ENCODE measurements at places on chromosomes 12 and 14. TPM values are rescaled to one million over a fixed set of nuclear protein-coding genes. Genes with fewer than 3 reads are reported as not detected.
A peak's percentile ranks its signal among the peaks of the same experiment; 100 is the strongest.

DNA sequence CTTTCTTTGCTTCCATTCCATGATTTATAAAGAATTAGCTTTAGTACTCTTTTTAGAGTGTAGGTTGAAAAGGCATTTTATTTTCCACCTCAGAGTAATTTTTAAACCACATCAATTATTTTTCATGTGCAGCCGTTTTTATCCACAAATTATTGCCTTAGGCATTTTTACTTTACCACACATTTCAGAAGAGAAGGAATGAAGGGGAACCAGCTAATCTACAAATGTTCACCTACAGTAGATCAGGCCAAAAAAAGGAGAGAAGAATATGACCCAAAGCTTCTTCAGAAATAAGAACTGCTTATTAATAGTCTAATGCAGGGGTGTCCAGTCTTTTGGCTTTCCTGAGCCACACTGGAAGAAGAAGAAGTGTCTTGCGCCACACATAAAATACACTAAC is 19.8 kb upstream of the NTN4 start:
- DNase-seq: no peak

DNA sequence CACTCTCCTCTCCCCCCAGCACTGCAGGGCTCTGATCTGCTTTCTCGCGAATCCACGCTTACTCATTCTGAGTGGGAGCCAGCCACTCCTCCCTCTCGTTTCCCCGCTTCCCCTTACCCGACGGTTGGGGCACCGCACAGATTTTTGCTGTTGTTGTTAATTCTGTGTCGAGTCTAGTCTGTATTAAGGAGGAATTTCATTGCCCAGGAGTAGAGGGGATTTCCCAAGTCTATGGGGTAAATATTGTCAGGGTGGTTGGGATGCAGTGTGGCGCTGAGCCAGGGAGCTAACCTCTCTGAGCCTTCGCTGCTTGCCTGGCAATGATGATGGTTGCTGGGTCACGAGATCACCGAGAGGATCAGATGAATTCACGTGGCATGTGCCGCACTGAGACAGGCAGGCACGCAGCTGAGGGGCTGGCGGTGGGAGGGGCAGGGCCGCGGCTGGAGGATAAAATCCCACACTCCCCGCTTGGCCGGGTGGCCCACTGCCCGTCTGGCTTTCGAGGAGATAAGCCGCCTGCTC is 18.5 kb downstream of the NCOR2 start:
- peak; percentile 56 for DNase-seq

GRCh38 chr12:64058541-64059265 is 163.4 kb downstream of the KICS2 start:
- no peak for DNase-seq

- no peak for DNase-seq
Measured at GRCh38 chr14:60532442-60532841, 23.5 kb downstream of the SIX6 start.

DNA sequence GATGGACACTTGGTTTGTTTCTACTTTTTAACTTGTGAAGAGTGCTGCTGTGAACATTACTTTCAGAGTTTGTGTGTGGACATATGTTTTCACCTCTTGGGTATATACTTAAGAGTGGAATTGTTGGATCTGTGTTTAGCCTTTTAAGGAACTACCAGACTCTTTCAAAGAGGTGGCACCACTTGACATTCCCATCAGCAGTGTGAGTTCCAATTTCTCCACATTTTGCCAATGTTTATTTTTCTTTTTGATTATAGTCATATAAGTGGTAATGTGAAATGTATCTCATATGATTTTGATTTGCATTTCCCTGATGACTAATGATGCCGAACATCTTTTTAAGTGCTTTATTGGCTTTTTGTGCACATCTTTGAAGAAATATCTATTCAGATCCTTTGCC is 44.8 kb downstream of the ARHGAP5 start:
- no peak for DNase-seq

DNA sequence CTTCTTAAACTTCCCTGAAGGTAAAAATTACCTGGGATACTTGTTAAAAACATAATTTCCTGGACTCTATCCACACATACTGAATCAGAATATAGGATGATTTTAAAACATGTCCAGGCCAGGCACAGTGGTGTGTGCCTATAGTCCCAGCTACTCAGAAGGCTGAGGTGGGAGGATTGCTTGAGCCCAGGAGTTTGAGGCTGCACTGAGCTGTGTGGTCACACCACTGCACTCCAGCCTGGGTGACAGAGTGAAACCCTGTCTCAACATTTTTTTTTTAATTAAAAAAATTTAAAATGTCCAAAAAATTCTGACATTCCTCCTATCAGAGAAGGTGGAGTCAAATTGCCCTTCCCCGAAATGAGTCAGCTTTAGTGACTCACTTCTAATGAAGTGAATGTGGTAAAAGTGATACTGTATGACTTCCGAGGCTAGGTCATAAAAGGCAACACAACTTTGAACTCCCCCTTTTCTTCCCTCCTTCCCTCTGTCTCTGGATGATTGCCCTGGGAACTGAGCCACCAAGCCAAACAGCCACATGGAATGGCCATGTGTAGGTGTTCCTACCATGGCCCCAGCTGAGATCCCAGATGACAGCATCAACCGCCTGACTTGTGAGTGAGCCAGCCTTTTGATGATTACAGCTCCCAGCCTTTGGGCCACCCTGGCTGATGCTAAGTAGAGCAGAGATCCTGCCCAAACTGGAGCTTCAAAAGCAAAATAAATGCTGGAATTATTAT is 36.3 kb downstream of the LIMA1 start:
- DNase-seq: no peak

GRCh38 chr12:67752226-67752732 is 103.7 kb downstream of the DYRK2 start:
- DNase-seq: no peak

DNA sequence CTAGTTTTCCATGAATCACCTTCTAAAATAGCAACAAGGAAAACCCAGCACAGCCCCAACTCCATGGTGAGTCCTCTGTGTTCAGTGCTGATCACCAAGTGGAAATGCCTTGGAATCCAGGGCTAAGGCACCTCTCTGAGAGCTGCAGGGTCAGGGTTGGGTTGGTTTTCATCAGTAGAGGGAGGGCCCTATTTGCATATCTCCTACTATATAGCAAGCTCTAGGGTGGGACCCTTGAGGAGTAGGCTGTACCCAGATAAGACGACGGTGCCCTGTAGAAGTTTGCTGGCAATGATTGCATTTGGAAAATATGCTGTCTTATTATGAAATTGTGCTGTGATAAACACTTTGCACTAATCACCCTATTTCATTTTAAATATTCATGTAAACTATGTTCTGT is 1011.8 kb downstream of the TMEM121 start:
- DNase-seq: no peak

GRCh38 chr12:56338308-56339157 is at the start of gene IL23A:
TSS of gene IL23A (plus strand) at chr12:56338884. CDS start at chr12:56339045, 161 bp downstream.
- peak; percentile 74 for DNase-seq

DNA sequence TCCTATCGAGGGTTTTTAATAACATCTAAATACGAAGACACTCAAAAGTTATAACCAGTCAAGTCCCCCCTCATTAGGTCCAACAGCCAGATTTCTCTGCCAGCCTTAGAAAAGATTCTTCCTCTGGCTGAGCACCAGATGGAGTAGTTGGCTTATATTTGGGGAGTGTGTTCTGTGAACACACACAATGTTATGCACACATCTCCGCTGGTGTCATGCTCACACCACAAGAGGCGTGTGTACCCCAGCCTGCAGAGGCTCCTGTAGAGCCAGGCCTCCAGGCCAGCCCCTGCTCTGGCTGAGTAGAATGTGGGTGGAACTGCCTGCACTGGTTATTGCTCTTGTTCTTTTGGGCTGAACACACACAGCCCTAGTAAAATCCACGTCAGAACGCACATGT is 64.0 kb downstream of the PIWIL1 start:
- peak; percentile 47 for DNase-seq

GRCh38 chr14:104751539-104752422 is 1.2 kb upstream of the SIVA1 start:
- peak; percentile 63 for DNase-seq

GRCh38 chr12:78712834-78713481 is 151.6 kb upstream of the SYT1 start:
- peak; percentile 24 for DNase-seq

GRCh38 chr12:84803661-84804060 is 108.9 kb downstream of the SLC6A15 start:
- no peak for DNase-seq

- no peak for DNase-seq
Measured at GRCh38 chr14:84234281-84234680, 1295.7 kb upstream of the FLRT2 start.

DNA sequence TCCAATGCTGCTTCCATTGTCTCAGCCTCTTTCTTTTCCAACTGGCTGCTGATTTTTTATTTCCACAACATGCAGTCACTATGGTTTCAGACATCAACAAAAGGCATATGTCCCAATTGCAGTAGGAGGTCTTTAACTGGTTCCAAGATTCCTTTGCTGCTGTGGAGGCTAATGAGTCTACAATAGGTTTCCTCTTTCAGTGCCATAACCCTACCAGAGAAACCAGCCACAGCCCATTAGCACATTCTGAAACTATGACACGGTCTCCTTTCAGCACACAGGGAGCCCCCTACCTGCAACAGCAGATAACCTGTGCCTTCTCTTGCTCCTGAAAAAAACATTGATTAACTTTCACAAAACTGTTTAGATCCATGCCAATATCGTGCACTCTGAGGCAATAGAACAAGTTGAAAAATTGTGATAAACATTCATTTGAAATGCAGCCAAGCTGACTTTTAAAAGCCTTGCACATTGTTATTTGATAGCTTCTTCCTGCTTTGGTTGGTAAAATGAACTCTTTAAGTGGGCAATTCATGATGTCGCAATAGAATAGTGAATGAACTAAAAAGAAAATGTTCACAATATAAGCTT is 32.4 kb downstream of the PLEKHG7 start:
- DNase-seq: no peak

- DNase-seq: no peak
Measured at GRCh38 chr14:97336179-97336578, 539.0 kb downstream of the VRK1 start.

DNA sequence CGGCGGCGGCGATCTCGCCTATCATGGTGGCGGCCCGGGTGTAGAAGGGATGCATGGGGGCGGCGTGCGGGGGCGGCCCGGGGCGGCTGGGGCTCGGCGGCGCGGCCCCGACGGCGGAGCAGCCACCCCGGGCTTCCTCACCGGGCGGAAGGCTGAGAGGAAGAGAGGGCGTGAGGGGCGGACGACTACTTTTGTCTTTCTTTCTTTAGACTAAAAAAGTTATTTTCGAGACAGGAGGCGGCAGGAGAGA is 240 bp downstream of the BTG1 start:
- no peak for DNase-seq

DNA sequence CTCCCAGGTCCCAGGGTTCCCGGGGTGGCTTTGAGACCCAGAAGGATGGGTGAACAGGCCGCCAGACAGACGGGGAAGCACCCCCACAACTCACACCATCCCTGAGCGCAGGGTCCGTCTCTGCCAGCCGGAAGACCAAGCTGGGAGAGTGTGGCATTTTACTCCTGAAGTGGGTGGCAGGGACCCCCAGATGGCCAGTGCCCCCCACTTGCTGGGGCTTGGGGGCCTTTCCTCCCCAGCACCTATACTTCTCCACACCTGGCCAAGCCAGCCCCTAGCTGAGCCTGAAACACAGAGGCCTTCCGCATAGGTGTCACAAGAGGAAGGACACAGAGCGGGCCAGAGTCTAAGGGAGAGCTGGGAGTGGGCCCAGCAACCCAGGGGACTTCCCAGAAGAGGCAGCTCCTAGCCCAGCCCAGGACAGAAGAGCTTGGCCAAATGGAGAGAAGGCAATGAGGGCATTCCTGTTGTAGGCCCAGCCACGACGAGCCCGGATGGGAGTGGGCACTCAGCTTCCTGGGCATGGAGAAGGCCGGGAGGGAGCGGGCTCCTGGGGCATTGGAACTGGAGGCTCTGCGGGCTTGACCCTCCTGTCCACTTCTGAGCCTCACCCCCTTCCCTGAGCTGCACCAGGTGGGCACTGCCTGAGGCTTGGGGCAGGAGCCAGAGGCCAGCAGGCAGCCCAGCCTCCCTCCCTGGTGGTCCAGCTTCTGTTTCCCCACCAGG is 3.3 kb downstream of the AHNAK2 start:
- DNase-seq: no peak

DNA sequence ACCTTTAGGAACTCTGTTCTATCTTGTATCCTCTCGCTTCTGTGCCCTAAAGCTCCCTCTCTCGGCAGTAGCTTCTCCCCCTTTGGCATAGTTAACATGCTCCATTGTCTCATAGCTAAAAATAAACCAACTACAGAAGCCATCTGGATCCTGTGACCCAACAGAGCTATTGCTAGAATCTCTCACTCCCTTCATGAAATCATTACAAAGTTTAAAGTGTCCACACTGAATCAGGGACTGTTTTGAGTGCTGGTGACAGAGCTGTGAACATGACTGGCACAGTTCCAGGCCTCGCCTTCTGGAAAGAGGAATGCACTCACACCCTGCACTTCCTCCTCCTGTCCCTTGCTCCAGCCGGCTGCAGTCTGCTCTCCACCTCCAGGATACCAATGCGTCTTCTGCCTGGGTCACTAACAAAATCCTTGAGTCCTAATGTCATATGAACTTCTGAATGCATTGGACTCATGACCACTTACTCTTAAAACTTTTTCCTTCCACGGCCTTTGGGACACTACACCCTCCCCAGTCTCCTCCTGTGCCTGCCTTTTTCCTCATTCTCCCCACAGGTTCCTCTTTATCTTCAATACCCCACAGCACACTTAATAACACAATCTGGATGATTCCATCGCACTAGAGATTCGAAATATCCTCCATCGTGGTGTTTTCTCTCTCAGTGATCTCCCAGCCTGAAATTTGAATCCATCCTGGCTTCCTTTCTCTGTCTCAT is 13.2 kb downstream of the PLBD1 start:
- no peak for DNase-seq

DNA sequence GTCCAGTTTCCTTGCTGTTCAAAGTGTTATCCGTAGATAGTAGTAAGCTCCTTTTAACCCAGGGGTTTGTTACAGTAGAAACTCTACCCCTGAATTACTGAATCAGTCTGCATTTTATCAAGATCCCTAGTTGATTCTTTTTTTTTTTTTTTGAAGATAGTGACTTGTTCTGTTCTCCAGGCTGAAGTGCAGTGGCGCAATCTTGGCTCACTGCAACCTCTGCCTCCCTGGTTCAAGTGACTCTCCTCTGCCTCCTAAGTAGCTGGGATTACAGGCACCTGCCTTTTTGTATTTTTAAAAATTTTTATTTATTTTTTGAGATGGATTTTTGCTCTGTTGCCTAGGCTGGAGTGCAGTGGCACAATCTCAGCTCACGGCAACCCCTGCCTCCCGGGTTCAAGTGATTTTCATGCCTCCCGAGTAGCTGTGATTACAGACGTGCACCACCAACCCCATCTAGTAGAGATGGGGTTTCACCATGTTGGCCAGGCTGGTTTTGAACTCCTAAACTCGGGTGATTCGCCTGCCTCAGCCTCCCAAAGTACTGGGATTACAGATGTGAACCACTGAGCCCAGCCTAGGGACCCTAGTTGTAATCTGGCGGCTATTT is 10.5 kb downstream of the LARP4 start:
- DNase-seq: no peak

- no peak for DNase-seq
Measured at GRCh38 chr14:66595394-66595793, 87.4 kb downstream of the GPHN start.

The KRT79 gene
- total RNA-seq: not detected

The PRH1 gene
- 7.0 TPM for total RNA-seq

The MED6 gene
- total RNA-seq: 29.5 TPM

The ZNF891 gene
- 0.55 TPM for total RNA-seq

The COX14 gene
- 38.3 TPM for total RNA-seq
